ENCODE measurements at places on chromosomes 3 and 15. TPM values are rescaled to one million over a fixed set of nuclear protein-coding genes. Genes with fewer than 3 reads are reported as not detected.

SLC24A5 gene
- not detected for total RNA-seq

BFSP2 gene
- not detected for total RNA-seq

ITGB5 gene
- total RNA-seq: 124 TPM

HHATL gene
- not detected for total RNA-seq

PARL gene
- 36.0 TPM for total RNA-seq

ATP13A5 gene
- not detected for total RNA-seq

SLC7A14 gene
- total RNA-seq: under 0.01 TPM

HTR3E gene
- total RNA-seq: not detected

PLSCR4 gene
- 0.21 TPM for total RNA-seq

GOLGA6L10 gene
- total RNA-seq: 0.24 TPM

TNK2 gene
- total RNA-seq: 6.3 TPM

PARP15 gene
- total RNA-seq: not detected

SEMA3G gene
- total RNA-seq: 1.7 TPM

CPN2 gene
- not detected for total RNA-seq

SLC6A11 gene
- 2.7 TPM for total RNA-seq

SCN5A gene
- total RNA-seq: not detected

GALNT15 gene
- 0.21 TPM for total RNA-seq

ENTPD3 gene
- total RNA-seq: 8.2 TPM

MED12L gene
- total RNA-seq: under 0.01 TPM

CORO2B gene
- total RNA-seq: 1.7 TPM

MKRN2OS gene
- 1.7 TPM for total RNA-seq

ABI3BP gene
- 1.7 TPM for total RNA-seq

CPEB1 gene
- total RNA-seq: not detected

RAB27A gene
- total RNA-seq: 3.8 TPM

CHCHD4 gene
- 28.1 TPM for total RNA-seq

PXYLP1 gene
- 8.7 TPM for total RNA-seq

ZNF774 gene
- total RNA-seq: 3.6 TPM

TTC23 gene
- 16.2 TPM for total RNA-seq

CADM2 gene
- total RNA-seq: 0.64 TPM

CADPS gene
- under 0.01 TPM for total RNA-seq

C3orf49 gene
- total RNA-seq: not detected

BUB1B gene
- 2.3 TPM for total RNA-seq

ERC2 gene
- not detected for total RNA-seq

SNURF gene
- 1.7 TPM for total RNA-seq

GOLGA8O gene
- 0.48 TPM for total RNA-seq

CDHR4 gene
- total RNA-seq: not detected

PAQR5 gene
- 14.5 TPM for total RNA-seq

KIF9 gene
- total RNA-seq: 6.0 TPM

CHRM5 gene
- not detected for total RNA-seq

CCDC39 gene
- not detected for total RNA-seq

MESP1 gene
- total RNA-seq: under 0.01 TPM

GOLGA6L4 gene
- total RNA-seq: 0.21 TPM

CPLX3 gene
- total RNA-seq: not detected

LDHAL6B gene
- total RNA-seq: not detected

CSTA gene
- total RNA-seq: 324 TPM

TRAK1 gene
- 38.3 TPM for total RNA-seq

SAMMSON gene
- not detected for total RNA-seq

B2M gene
- 1,525 TPM for total RNA-seq

MCF2L2 gene
- total RNA-seq: not detected

GPR149 gene
- total RNA-seq: not detected

NUP210 gene
- total RNA-seq: 2.9 TPM

CHAC1 gene
- 11.3 TPM for total RNA-seq
